ENCODE measurements at places on chromosomes 3 and 15. TPM values are rescaled to one million over a fixed set of nuclear protein-coding genes. Genes with fewer than 3 reads are reported as not detected.

DPPA2 gene
- total RNA-seq, result not detected

CAMK1 gene
- total RNA-seq, result 50.9 TPM

SRP14 gene
- total RNA-seq, result 179 TPM

ACTR8 gene
- total RNA-seq, result 13.1 TPM

NTRK3 gene
- 87.3 TPM for total RNA-seq

HEMK1 gene
- 5.4 TPM for total RNA-seq

MANF gene
- total RNA-seq, result 48.5 TPM

RPSA gene
- total RNA-seq, result 429 TPM

MUC13 gene
- total RNA-seq, result 0.49 TPM

- peak; percentile 26 for DNase-seq
These were observed 98.3 kb upstream of the VGLL3 start for GRCh38 chr3:87088993-87089841.

GRCh38 chr3:121660356-121661171 lies at the start of gene HCLS1:
HCLS1 (minus strand) TSS chr3:121660903; CDS start chr3:121658347, 2,556 bp downstream.
- DNase-seq, result no peak

DNA sequence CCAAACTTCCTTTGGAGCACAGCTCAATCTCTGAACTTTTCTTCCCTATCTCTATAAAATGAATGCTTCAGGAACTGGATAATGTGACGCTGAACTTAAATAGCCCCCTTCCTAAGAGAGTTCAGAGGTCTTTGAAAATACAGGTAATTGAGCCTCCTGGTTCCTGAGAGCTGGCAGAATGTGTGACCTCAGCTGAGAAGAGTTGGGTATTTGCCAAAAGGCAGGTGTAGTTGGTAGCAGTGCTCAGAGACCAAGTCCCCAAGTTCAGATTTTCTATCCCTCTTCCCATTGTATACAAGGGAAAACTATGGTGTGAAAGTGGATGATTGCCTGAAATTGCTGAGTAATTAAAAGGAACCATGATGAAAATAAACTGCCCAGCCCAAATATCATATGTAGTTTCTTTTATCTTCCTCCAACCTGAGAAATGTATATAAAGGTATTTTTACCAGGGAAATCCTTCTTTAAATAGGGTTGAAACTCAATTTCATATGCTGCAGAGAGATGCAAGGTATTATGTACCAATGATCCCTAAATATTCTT lies 154.6 kb upstream of the ICE2 start:
- no peak for DNase-seq

DNA sequence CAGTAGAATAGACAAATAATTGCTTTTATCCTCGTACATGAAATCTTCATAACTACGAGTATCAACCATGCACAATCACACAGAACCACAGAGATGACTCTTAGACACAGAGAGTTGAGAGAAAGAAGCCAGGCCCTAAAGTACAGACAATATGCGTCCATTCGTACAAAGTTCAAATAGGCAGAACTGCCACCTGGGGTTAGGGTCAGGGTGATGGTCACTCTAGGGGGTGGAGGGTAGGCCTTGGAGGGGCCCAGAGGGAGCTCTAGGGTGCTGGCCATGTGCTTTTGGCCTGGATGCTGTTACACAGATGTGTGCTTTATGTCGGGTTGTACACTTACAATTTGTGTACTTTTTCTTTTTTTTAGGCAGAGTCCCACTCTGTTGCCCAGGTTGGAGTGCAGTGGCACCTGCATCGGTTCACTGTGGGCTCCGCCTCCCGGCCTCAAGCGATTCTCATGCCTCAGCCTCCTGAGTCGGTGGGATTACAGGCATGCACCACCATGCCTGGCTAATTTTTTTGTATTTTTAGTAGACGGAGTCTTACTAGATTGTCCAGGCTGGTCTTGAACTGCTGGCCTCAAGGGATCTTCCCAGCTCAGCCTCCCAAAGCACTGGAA lies 65.9 kb upstream of the KLF13 start:
- DNase-seq, result no peak

GRCh38 chr15:50066202-50066601 lies 52.8 kb downstream of the ATP8B4 start:
- DNase-seq, result no peak

DNA sequence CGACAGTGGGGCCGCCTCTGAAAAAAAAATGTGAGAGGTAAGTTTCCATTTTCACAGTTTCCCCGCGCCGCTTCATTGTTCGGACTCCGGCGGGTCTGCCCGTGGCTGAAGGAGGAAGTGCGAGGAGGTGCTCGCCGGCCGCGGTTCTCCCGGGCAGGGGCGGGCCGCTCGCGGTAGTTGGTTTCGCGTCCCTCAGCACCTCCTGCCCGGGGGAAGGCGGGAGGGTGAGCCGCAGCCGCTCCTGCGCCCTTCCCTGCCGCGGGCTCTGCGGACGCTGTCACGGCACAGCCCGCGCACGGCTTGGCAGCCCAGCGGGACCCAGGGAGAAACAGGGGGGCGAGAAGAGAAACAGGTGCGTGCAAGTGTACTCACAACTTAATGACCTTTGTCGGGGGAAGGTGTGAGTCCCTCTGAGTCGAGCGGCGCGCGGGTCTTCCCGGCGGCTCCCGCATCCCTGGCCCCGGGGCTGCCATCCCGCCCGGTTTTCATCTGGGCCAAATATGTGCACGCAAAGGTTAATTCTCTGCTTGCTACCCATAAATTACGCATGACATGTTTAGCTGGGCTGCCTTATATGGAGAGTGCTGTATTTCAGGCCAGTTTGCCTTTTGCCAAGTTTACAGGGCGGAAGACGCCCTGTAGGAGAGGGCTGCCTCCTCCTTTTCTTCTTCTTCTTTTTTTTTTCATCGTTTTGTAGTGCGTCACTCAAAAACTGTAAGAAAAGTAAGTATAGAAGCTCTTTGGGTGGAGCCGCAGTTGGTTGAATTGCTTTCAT lies 514 bp downstream of the MBNL1 start:
- peak; percentile 57 for DNase-seq

GRCh38 chr15:22942877-22943276 lies 37.3 kb downstream of the CYFIP1 start:
- no peak for DNase-seq

GRCh38 chr3:100023595-100023994 lies 90.7 kb downstream of the FILIP1L start:
- no peak for DNase-seq

DNA sequence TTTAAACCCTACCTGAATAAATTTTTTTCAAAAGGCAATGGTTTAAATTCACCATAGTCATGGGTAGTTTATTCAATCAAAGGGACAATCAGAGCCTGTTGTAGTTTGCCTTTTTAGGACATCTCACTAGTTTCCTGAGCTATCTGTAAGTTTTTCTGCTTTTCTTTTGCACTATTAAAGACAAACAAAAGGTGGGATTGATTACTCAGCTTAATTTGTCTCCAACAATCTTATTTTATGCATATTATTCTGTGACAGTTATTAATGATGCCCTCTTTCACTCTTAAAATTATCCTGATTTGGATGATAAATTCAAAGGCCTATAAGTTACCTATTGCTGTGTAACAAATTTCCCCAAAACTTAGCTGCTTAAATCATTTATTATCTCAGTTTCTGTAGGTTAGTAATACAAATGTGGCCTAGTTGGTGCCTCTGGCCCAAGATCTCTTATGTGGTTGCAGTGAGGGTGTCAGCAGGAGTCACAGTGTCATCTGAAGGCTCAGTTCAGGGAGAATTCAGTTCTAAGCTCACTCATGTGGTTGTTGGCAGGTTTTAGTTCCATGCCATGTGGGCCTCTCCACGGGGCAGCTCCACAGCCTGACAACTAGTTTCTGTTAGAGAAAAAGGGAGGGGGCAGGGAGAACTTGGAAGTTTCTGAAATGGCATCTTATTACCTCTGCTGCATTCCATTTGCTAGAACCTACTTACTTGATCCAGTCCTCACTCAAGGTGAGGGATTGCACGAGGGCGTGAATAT lies 16.0 kb downstream of the ARMC8 start:
- no peak for DNase-seq

DNA sequence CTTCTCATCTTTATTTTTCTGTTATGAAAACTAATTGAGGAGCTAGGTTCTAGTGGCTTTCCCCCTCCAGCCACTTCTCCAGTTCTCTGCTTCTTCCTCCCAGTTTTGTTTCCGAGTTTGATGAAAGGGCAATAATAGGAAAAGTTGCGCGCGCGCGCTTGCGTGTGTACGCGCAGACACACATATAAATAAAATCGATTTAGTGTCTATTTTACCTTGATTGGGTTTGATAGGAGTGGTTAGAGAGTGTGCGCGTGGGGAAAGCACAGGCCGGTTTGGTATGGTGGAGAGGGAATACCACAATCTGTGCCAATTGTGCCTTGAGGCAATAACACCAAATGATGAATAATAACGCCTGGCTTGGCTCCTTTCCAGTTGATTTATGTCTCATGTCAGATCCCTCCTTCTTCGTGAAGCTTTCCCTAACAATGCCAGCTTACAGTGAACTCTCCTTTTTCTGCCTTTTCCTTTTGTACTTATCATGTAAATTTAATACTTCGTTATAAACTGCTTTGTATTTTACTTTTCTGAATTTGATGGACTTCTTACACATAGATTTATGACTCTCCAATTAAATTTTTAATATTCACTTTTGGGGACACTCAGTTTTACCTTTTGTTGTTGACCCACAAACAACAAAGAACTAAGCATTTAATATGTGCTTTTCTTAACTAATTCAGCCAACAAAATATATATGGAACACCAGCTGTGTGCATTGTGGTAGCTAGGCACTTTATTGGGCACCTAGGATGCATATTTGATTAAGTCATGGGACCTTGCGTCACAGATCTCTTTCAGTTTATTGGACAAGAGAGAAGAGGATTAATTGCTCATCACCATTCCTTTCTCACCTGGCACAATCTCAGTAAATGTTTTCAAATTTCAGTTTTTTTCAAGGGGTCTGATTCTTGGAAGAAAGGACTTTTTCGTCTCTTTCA lies 1.7 kb downstream of the TIPARP start:
- DNase-seq, result peak; percentile 40

GRCh38 chr3:114428044-114428595 lies 134.3 kb downstream of the TIGIT start:
- DNase-seq, result no peak

- no peak for DNase-seq
These were observed 18.8 kb downstream of the ZXDC start for GRCh38 chr3:126456766-126457388.

DNA sequence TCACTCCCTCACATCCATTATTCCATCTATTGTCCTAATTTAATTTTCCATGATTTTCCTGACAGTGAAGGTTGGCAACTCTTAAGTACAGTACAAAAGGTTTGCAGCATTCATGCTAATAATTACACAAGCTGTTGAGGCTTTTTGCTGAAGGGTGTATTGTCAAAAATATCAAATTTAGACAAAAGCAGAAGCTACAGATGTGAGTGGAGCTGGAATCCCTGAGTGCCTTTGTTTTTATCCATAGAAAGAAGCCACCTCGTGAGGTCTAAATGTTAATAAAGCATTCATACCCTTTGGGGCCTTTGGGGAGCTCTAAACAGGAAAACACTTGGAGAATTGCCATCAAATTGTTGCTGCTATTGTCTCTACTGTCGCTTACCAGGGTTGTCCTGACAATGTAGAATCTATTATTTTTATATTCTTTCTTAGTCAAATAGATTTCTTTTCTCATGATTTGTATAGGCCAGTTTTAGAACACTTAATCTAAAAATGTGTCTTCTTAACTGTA lies 185.8 kb upstream of the ROBO1 start:
- no peak for DNase-seq

- DNase-seq, result no peak
These were observed 5.3 kb downstream of the DVL3 start for GRCh38 chr3:184160456-184160855.

DNA sequence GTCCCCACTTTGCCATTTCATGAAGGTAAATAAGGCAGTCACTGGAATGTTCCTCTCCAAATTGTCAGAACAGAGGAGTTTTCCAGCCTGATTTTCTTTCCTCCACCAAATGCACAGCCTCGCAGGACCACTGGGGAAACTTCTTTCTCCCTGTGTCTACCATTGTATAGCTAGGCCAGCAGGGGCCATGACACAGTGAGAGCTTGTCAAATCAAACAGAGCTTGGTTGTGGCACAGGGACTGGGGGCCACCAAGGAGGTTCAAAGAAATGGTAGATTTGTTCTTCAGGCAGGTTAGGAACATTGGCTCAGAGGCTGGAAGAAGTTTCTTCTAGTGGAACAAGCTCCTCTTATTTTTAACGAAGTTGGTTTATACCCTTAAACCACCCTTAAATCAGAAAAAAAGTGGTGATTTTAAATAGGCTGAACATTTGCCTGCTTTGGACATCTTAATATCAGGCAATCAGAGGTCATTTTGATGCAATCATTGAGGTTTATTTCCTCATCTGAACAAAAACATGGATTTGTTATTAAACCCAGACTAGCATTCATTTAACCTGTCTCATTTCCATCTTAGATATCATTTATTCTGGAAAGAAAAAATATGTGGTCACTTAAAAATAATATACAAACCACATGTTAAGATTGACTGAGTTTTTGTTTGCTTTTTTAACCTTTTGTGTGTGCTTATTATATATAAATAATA lies 105.6 kb downstream of the GTPBP8 start:
- DNase-seq, result no peak
